Thoracic aorta (tissue), 2 donors: ENCODE measurements at places on chromosomes 3 and 15.

DNA sequence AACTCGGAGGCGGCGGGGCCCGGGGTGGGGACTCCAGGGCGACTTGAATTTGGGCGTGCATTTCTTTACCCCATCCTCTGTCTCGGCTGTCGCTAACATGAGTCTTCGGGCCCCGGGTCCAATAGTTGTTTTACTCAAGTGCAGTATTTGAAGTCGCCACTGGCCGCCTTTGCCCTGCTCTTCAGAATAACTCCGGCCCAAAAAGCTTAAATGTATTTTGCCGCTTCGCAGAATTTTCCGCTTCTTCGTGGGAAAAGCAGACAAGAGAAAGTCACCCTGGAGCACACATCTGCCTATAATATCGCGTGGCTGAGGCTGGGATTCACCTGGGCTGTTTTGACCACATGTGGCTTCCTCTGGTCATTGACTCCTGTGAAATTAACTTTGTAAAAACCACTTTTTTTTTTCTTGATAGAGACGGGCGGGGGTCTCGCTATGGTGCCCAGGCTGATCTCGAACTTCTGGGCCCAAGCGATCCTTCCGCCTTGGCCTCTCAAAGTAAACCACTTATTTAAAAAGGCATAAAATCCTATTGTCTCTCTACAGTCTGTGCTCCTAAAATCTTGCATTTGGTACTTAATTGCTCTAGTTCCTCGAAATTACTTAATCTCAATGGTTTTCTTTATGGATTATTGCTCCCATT lies 676 bp downstream of the CNOT10 start:
- H3K36me3 ChIP-seq, result no peaks in the 10 kb centered on the region
- no peaks in the 10 kb centered on the region for H3K27me3 ChIP-seq
- H3K4me3 ChIP-seq, result peak overlapping the region; percentile 78
- H3K27ac ChIP-seq, result peak overlapping the region; percentile 65
- DNase-seq, result no peak

DNA sequence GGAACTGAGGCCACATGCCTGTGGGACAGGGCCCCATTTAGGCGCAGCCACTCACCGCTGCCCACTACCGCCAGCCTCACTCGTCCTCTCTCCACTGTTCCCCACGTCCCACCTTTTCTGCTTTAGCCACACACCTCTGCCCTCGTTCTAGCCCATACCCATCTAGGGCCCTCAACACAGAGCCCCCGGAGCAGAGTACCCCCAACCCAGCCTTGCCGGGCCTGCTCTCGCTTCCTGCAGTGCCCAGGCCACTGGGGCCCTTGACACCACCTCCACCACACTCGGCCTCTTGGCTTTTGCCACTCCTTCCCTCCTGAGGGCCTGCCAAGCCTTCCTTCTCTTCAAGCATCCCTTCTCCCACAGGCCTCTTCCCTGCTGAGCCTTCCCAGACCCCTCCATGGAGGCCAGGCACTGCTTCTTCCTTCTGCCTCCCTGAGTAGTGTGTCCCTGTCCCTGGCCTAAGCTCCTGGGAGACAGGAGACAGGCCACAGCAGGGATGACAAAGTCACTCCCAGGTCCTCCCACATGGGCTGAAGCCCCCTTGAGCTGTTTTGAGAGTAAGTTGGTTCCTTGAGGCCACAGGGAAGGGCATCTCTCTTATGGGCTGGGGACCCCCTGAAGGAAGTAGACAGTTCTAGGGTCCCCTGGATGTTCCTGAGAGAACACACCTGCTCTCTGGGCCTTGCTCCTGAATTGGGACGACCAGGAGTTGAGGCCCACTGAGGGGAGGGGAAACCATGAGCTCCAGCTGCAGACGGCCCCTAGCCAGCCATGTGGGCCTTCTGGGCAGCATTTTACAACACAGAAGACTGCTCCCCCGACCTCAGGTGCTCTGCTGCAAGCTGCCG lies 4.4 kb downstream of the PRSS50 start:
- no peak overlapping the region for H3K4me3 ChIP-seq
- no peaks in the 10 kb centered on the region for H3K27me3 ChIP-seq
- H3K36me3 ChIP-seq, result no peaks in the 10 kb centered on the region
- no peaks in the 10 kb centered on the region for H3K4me1 ChIP-seq
- DNase-seq, result no peak

GRCh38 chr15:41779662-41780157 lies 5.4 kb downstream of the MAPKBP1 start:
- no peak for DNase-seq
- H3K4me1 ChIP-seq, result peaks cover 28% of the 10 kb centered on the region
- H3K36me3 ChIP-seq, result no peaks in the 10 kb centered on the region

GRCh38 chr15:64701482-64702184 lies 73.8 kb downstream of the RBPMS2 start:
- no peaks in the 10 kb centered on the region for H3K27me3 ChIP-seq
- peaks cover 62% of the 10 kb centered on the region for H3K4me1 ChIP-seq
- peak overlapping the region; percentile 92 for H3K4me3 ChIP-seq
- no peak for DNase-seq
- no peaks in the 10 kb centered on the region for H3K36me3 ChIP-seq

GRCh38 chr3:124584552-124585391 lies 145.5 kb upstream of the UMPS start:
- H3K4me1 ChIP-seq, result no peaks in the 10 kb centered on the region
- H3K27me3 ChIP-seq, result no peaks in the 10 kb centered on the region
- H3K4me3 ChIP-seq, result peak overlapping the region; percentile 72
- peak overlapping the region; percentile 54 for H3K27ac ChIP-seq
- DNase-seq, result peak; percentile 43

GRCh38 chr3:116111765-116112164 lies 333.5 kb downstream of the LSAMP start:
- H3K4me1 ChIP-seq, result no peaks in the 10 kb centered on the region
- H3K4me3 ChIP-seq, result no peak overlapping the region
- no peaks in the 10 kb centered on the region for H3K27me3 ChIP-seq
- H3K36me3 ChIP-seq, result no peaks in the 10 kb centered on the region

DNA sequence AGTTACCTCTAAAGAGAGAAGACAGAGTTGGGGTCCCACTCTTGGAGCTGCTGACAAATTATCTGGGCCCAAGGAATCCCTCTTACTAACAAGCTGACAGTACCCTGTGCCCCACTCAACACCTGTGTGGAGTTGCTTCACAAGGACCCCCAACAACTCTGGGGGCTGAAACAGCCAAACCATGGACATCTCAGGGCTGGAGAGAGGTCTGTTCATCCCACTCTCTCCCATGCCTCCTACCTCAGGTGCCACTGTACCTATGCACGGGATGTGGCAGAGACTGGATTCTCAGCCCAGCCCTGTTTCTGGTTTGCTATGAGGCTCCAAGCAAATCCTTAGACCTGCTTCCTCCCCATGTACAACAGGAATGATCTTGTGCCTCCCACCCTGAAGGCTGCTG lies 101.7 kb downstream of the ETFA start:
- peaks cover 32% of the 10 kb centered on the region for H3K36me3 ChIP-seq
- no peak overlapping the region for H3K27ac ChIP-seq
- DNase-seq, result no peak

- no peak for DNase-seq
- H3K36me3 ChIP-seq, result no peaks in the 10 kb centered on the region
- H3K4me3 ChIP-seq, result no peak overlapping the region
Measured at GRCh38 chr15:66138892-66139590, 114.5 kb downstream of the MEGF11 start.

- no peak overlapping the region for H3K4me3 ChIP-seq
- no peak for DNase-seq
- H3K4me1 ChIP-seq, result peaks cover 8% of the 10 kb centered on the region
- no peak overlapping the region for H3K27ac ChIP-seq
- H3K27me3 ChIP-seq, result no peaks in the 10 kb centered on the region
- H3K36me3 ChIP-seq, result no peaks in the 10 kb centered on the region
Measured at GRCh38 chr3:157442729-157443128, 6.1 kb downstream of the PTX3 start.

GRCh38 chr15:77426871-77427270 lies 6.2 kb downstream of the HMG20A start:
- H3K4me1 ChIP-seq, result peaks cover 33% of the 10 kb centered on the region
- no peak overlapping the region for H3K27ac ChIP-seq
- no peaks in the 10 kb centered on the region for H3K36me3 ChIP-seq
- no peaks in the 10 kb centered on the region for H3K27me3 ChIP-seq

DNA sequence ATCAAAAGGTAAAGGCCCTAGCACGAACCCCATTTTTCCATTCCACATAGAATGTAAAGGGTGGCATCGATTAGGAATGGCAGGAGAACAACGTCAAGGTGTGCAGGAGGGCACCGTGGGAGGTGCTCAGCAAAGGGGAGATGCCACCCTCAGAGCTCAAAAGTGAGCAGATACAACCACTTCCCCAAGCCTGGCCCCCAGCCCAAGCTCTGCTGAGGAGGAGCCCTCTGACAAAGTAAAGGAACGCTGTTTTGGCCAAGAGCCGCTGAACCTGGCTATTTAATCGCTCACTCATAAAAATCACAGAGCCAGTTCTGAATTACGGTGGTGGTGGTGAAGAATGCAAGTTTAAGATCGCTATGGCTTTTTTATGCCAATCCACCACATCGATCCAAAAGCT lies 12.4 kb downstream of the GNB5 start:
- no peaks in the 10 kb centered on the region for H3K36me3 ChIP-seq
- H3K27me3 ChIP-seq, result no peaks in the 10 kb centered on the region
- H3K4me1 ChIP-seq, result peaks cover 3% of the 10 kb centered on the region
- H3K4me3 ChIP-seq, result peak overlapping the region; percentile 88
- DNase-seq, result no peak

- H3K4me1 ChIP-seq, result no peaks in the 10 kb centered on the region
- no peaks in the 10 kb centered on the region for H3K27me3 ChIP-seq
- H3K27ac ChIP-seq, result no peak overlapping the region
- H3K36me3 ChIP-seq, result no peaks in the 10 kb centered on the region
- DNase-seq, result no peak
Measured at GRCh38 chr3:89889386-89889785, 782.0 kb downstream of the EPHA3 start.
